DMS53 (cell line): ENCODE measurements at places on chromosomes 1 and 21.
A peak's percentile ranks its signal among the peaks of the same experiment; 100 is the strongest.

DNA sequence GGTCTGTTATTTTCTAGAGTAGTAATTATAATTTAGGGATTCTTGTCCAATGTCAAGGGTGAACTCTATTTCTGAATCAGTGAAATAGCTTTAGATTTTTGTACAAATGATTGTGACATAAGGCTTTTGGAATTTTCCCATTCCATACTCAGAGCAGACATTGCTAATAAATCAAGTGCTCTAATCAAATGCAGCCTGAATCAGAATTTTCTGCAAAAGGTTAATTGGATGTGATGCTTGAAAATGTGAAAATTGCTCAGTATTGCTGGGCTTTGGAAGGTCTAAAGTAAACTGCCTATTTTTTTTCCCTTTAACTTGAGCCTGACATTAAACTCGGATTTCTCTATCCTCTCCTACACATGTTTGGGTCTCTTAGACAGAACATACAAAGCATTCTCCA is 23.2 kb downstream of the SGIP1 start:
- DNase-seq = no peak

DNA sequence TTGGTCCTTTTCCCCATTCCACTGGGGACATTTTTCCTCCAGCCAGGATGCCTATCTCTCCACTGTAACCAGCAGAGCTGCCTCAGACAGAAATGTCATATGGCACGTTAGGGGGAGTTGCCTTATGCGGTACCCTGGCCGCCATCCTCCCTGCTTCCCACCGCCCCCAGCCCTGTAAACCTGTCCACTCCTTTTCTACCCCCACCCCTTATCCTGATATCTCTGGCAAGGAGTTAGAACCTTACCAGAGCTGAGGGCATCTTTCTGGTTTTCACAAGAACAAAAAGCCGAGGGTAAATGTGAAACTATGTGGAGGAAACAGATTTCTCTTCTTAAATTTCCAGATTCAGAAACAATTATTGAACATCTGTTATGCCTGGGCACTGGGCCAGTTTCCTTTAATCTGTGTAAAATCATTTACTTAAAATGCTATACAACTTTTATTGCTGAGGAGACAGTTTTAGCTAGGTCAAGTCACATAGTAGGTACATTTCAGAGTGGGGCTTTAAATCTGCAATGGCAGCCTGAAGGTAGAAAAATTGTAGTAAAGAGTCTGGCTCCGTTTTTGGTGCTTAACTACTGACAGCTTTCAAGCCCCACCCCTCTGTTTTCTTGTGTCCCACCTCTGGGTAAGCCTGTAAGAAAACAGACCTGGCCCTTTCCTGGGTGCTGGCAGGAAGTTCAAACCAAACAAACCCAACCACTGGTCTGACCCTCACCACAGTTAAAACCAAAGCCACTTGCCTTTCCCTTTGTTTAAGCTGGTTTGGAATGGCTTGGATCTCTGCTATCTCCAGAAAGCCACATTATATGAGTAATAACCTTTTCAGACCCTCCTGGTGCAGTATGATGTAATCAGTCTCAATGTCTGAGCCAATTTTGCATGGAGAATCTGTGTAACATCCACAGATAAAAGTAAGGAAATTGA is 319.0 kb downstream of the HHAT start:
- no peak for DNase-seq

- no peak for DNase-seq
Measured at GRCh38 chr21:42735944-42736343, 82.5 kb downstream of the PDE9A start.

GRCh38 chr1:3116560-3116959 is 47.6 kb downstream of the PRDM16 start:
- DNase-seq = no peak

DNA sequence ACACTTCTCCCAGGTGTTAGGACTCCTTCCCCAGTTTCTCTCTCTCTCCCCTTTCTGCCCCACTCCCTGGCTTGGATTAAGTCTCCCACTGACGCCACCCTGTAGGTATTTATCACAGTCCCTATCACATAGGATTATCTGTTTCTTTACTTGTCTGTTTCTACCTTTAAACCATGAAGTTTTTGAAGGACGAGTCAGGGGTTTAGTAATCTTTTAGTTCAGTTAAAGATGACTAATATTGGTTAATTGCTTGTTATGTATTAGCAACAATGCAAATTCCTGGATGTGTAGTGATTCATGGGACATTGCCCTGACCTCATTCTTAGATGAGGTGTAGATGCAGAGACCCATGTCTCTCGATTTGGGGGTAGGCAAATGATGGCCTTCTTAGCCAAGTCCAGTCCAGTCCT is 6.4 kb downstream of the LAMC1 start:
- peak; percentile 37 for DNase-seq

- DNase-seq = peak; percentile 58
Measured at GRCh38 chr1:58308206-58308605, 238.3 kb downstream of the OMA1 start.

DNA sequence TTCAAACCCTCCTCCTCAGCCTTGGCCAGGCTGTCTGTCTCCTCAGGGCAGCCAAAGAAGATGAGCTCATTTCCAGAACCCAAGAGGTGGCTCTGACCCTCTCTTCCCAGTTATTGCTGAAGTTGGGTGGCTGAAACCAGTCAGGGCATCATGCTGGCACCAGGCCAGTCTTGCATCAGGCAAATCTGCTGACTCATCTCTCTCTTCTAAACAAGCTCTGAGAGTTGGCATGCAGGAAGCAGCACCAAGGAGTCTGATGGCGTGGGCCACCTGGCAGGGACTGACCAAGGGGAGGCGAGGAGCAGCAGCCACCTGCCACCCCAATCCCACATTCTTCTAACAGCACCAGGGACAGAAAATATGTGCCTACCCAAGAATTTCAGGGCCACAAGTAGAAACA is 104.8 kb upstream of the ATP1A1 start:
- DNase-seq = peak; percentile 82

- DNase-seq = peak; percentile 12
Measured at GRCh38 chr1:98500324-98500723, 161.2 kb upstream of the SNX7 start.

GRCh38 chr21:44576025-44576420 is 2.5 kb downstream of the KRTAP10-4 start:
- no peak for DNase-seq

GRCh38 chr1:75470448-75470847 is 140.5 kb downstream of the SLC44A5 start:
- DNase-seq = no peak

DNA sequence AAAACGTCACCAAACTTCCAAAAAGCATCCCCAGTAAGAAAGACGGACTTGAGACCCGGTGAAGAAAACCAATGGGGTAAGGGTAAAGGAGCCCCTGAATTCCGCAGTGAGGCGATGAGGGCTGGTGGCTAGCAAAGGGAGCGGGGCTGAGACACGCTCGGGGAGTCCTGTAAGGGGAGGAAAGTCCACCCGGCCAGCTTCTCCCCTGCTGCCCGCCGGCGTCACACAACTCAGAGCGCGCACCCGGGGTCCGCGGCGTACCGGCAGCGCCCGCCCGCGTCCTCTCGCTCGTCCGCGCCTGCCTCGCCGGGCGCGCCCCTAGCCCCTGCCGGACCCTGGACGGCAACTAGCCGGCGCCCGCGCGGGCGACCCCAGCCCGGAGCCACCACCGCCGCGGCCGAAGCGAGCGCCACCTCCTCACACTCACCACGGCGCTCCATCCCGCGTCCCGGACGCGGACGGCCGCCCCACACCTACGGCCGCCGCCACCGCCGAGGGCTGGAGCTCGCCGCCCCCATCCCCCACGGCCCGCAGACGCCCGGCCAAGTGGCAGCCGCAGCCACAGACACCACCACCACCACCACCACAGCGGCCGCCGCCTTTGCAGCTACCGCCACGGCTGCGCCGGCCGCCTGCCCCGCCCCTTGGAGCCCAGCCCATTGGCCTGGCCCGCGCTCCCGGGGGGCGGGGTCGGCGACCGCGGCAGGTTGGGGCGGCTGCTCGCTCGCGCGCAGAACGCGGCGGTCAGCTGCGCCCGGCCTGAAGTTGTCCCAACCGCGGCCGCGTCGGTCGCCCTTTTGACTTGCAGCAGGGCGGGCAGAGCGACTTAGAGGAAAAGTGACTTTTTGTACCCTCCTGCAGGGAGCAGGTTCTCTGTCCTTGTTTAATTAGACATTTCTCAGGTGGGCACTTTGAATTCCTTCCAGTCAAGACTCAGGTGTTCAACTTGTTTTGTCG is 10.0 kb upstream of the ARHGAP29 start:
- peak; percentile 96 for DNase-seq

DNA sequence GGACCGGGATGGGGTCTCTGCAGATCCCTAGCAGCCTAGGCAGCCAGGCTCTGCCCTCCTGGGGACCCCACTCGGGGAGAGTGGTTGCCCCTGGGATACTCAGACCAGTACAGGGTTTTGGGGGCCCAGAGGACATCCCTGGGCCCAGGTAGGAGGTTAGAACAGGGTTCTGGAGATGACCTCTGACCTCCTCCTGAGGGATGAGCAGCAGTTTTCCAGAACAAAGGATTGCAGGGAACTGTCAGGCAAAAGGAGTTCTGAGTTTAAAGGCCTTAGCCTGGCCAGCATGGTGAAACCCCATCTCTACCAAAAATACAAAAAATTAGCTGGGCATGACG is 20.4 kb upstream of the VPS13D start:
- DNase-seq = no peak

GRCh38 chr21:33231526-33231925 is 1.8 kb downstream of the IFNAR2 start:
- DNase-seq = no peak

- DNase-seq = no peak
Measured at GRCh38 chr1:170114906-170115305, 30.9 kb upstream of the NTMT2 start.

DNA sequence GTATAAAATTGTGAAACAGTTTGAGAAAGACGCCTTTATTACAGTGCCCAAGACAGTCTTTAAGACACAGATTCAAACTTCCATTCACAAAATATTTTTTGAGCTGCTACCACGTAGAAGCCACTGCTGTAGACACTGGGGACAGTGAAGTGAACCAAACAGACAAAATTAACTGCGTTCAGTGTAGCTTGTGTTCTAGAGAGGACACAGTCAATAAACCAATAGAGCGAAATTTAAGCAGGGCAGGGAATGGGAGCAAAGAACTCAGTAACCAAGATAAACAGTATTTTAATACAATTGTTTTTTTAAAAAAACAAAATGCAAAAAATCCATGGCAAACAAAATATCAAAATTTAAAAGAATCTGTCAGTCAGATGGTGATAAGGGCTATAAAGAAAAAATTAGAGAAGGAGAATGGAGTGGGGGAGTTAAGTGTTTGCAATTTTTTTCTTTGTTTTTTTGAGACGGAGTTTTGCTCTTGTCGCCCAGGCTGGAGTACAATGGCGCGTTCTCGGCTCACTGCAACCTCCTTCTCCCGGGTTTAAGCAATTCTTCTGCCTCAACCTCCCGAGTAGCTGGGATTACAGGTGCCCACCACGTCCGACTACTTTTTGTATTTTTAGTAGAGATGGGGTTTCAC is 719 bp upstream of the PARS2 start:
- DNase-seq = no peak

DNA sequence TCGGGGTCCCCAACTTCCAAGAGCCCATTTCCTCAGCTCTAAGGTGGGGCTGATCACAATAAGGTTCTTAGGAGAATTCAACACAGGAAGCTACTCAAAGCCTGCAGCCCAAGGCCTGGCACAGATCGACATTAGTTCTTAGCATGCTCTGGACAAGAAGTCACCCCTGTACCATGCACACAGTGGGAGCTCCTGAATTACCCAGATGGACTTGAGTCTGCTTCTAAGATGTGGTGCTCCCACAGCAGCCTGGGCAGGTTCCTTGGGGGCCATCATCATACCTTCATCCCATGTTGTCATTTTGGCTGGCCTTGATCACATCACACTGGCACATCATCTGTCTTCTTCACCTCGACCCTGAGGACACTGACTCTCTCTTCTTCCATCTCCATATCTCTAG is 153.3 kb upstream of the VAMP3 start:
- DNase-seq = no peak

GRCh38 chr1:230901671-230902070 is 33.4 kb upstream of the C1orf198 start:
- peak; percentile 14 for DNase-seq

DNA sequence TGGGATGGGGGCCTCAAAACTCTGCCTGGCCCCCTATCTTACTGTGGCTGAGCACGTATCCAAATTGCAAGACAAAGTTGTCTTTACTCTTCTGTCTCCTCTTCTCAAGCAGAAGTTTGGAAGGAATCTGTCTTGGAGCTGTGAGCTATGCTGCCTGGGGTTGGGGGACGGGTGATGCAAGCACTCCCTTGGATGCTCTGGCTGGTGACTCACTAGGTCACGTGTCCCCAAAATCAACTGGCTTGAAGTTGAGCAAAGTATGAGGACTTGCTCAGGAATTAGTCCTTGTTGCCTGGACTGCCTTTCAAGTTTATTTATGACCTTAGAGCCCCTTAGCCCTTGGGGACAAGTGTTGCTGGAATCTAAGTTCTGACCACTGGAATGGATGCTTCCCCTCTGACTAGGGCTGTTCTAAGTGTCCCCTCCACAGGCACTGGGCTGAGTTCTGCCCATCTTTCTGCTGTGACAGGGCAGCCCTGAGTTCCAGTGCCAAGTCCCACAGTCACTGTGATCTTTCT is 269.5 kb downstream of the HHAT start:
- peak; percentile 57 for DNase-seq

- no peak for DNase-seq
Measured at GRCh38 chr1:59014827-59015226, 231.0 kb upstream of the JUN start.

DNA sequence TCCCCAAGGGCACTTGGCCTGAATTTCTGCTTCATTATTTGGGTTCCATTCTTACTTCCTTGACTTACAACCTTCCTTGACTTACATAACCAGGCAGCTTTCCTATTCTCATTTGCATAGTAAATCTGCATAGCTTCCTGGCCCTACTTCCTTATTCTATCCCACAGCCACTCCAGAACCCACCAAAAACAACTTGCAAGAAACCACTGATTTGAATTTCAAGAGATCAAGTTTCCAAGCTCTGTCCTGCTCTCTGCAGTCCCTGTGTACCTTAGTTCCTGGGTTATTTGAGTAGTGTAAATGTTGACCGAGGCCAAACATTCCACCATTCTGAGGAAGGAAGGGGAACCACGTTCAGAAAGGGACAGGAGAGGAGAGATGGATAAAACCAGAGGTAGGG is 603.3 kb downstream of the PTPRC start:
- DNase-seq = peak; percentile 67

GRCh38 chr1:181128592-181129497 is 40.3 kb downstream of the IER5 start:
- no peak for DNase-seq

GRCh38 chr1:78673120-78673519 is 23.5 kb downstream of the IFI44 start:
- DNase-seq = peak; percentile 37

GRCh38 chr1:81420760-81421159 is 380.0 kb upstream of the ADGRL2 start:
- DNase-seq = no peak

DNA sequence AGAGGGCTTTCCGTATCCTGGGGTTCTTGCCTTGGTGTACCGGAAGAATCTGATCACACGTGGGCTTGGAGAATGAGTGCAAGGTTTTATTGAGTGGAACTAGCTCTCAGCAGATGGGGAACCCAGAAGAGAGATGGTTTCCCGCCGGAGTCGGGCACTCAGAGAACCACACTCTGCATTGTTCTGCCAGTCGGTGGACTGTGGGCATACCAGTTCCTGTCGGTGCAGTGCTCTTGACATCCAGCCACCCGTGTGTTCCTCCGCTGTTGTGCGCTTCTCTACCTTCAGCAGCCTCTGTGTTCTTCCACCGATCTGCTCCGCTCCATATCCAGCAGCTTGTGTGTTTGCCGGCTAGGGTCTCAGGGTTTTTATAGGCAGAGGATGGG is 10.8 kb upstream of the PPIE start:
- DNase-seq = peak; percentile 68

- DNase-seq = no peak
Measured at GRCh38 chr1:63621075-63621474, 27.9 kb downstream of the PGM1 start.

- DNase-seq = peak; percentile 35
Measured at GRCh38 chr1:160018900-160019299, 12.9 kb downstream of the PIGM start.
